Right ventricle myocardium inferior (tissue), 1 donor: ENCODE measurements at places on chromosomes 7 and 10. TPM values are rescaled to one million over a fixed set of nuclear protein-coding genes. Genes with fewer than 3 reads are reported as not detected.

GRCh38 chr7:150717814-150718420, 1.5 kb downstream of the GIMAP1 start:
- DNase-seq, result no peak

PNPLA8 gene
- 31.1 TPM for total RNA-seq

SPAM1 gene
- total RNA-seq, result not detected

CYP26C1 gene
- 0.05 TPM for total RNA-seq

ANKRD30A gene
- not detected for total RNA-seq

DNA sequence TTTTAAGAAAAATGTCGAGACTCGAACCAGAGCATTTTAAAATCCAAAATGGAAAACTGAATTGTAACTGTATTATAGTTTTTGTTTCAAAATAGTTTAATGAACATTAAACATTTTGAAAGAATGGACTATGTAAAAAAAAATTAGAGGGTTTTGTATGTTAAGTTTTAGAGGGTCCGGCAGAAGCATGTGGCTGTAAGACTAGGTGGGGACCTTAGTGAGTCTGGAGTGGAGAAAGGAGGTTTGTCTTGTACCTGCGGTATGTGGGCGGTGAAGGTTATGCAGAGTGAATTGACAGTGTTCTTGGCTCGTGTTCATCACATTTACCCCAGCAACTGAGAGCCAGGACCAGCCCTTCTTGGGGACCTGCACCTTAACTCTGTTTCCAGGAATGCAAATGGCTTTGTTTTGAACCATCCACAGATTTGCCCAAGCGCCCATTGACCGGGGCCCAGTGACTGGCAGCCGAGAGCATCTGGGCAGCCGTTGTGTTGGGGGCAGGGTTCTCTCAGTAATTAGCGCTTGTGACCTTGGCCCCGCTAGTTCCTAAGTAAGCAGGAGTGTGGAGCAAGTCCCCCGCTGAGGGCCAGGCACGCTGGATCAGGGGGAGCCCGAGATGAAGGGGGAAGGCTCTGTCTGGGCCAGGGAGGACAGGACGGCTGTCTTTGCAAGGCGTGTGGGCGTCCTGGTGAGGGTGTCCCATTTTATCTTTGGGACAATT, 1.4 kb upstream of the KLF6 start:
- DNase-seq, result no peak

DNA sequence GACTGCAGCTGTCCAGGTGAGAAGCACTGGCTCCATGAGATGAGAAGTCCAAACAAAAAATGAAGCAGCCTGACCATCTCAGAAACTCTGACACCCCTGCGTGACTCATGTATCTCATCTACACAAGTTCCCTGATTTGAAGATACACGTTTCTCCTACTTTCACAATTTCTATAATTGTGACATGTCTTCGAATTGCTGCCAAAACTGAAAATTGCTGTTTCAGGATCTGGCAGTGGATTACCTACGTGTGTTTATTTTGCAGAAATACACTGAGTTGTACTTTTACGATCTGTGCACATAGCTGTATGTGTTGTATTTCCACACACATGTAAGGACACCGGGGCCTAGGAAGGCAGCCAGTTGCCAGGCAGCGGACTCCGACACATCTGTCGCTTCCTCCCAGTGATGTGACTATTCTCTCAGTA, 53.2 kb downstream of the LARP4B start:
- DNase-seq, result no peak

MYOZ1 gene
- 0.51 TPM for total RNA-seq

GRCh38 chr7:157397036-157397720, 60.4 kb downstream of the DNAJB6 start:
- DNase-seq, result no peak

GRCh38 chr7:19101909-19102308, 15.5 kb downstream of the TWIST1 start:
- DNase-seq, result no peak

- no peak for DNase-seq
These were observed 80.9 kb downstream of the LRMDA start for GRCh38 chr10:75512203-75512933.

DNA sequence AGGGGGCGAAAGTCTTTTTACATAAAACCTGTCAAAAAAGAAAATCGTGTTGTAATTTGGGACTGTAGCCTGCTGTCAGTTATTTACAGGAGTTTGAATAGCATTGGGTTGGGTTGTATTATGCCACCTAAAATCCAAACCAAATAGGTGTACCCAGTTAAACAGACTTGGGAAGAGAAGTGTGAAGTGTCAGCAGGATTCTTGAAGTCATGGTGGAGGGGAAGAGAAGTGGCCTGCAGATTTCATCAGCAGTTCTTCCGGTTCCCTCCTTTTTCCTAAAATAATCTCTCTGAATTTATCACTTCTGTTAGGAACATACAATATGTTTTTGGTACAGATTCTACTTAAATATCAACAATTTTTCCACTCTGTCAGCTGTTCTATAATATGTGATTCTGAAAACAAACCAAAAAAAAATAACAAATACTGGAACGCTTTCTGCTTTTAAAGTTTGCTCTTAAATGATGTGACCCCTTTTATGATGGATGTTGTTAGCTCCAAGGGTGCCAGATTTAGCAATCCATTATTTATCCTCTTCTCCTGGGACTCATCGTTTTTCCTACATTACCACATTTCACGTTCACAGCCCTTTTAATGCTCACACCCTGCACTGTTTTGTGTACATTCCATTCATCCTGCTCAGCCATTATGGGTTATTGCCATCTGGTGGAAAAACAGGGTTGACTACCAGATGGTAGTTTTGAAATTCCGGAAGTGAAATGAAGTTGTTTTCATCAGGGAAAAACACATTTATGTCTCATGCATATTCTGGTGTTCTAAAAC, 18.7 kb upstream of the ARHGAP12 start:
- no peak for DNase-seq

DNA sequence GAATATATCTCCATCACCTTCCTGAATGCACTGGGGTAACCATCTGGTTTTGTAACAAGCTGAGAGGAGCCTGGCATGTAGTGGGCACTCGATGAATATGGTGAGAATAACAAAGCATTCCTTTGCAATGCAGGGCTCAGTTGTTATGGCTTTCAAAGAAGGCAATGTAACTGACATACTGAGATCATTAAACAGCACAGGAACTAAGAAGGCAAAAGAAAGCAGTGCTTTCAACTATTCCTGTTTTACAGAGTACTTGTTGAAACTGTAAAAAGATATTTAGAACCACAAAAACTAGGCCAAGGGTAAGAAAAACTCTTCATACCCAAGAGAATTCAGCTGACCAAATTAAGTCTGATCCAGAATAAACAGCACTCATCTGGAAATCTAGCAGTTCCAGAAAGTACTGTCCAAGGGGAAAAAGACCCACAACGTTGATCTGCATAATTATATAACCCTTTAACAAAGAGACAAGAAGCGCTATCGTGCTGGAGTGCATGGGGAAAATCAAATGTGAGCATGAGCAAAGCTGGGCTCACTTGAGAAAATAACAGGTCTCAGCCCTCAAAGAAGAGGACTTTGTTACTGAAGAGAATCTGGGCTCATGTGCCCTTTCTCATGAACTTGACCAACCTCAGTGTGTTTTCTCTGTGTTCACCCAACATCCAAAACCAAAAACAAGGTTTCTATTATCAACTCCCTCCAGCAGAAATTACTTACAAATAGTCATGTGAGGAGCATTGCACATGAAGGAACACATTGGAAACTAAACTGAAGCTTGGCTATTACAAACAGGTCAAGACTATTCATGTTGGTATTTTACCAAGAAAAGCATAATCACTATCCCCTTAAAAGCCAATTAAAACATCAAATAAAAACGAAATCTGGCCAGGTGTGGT, 116.2 kb downstream of the AVL9 start:
- DNase-seq, result no peak

GRCh38 chr10:19468413-19468812, 347.8 kb upstream of the PLXDC2 start:
- DNase-seq, result no peak

ETV1 gene
- 27.9 TPM for total RNA-seq

PTPRE gene
- 17.4 TPM for total RNA-seq

LEP gene
- 2.7 TPM for total RNA-seq

FXYD4 gene
- not detected for total RNA-seq

- DNase-seq, result no peak
These were observed 373.9 kb upstream of the NFE2L3 start for GRCh38 chr7:25777969-25778708.
